ENCODE measurements at places on chromosomes 4 and X. TPM values are rescaled to one million over a fixed set of nuclear protein-coding genes. Genes with fewer than 3 reads are reported as not detected.

DNA sequence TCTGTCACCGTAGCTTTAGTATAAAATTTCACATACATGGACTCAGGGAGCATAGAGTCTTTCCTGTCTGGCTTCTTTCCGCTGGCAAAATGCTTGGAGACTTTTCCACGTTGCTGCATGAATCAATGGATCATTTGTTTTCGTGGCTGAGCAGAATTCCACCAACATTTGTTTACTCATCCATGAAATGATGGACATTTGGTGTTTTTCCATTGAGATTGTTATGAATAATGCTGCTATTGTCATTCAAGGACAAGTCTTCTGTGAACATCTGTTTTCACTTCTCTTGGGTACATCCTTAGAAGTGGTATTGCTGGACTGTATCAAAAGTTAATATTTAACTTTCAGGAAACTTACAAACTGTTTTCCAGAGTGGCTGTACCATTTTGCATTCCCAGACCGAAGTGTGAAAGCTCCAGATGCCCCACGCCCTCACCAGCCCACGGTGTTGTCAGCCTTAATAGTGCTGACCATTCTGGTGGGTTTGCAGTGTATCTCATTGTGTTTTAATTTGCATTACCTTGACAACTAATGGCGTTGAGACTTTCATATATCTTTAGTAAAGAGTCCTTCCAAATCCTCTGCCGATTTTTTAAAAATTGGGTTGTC is 5.8 kb upstream of the TMEM271 start:
- H3K4me3 ChIP-seq, result no peak overlapping the region
- no peak overlapping the region for H3K27ac ChIP-seq
- H3K27me3 ChIP-seq, result peaks cover 30% of the 10 kb centered on the region

- H3K27ac ChIP-seq, result no peak overlapping the region
- no peaks in the 10 kb centered on the region for H3K4me1 ChIP-seq
- H3K36me3 ChIP-seq, result no peaks in the 10 kb centered on the region
- H3K4me3 ChIP-seq, result no peak overlapping the region
Measured at GRCh38 chr4:27467351-27467750, 606.7 kb downstream of the STIM2 start.

DNA sequence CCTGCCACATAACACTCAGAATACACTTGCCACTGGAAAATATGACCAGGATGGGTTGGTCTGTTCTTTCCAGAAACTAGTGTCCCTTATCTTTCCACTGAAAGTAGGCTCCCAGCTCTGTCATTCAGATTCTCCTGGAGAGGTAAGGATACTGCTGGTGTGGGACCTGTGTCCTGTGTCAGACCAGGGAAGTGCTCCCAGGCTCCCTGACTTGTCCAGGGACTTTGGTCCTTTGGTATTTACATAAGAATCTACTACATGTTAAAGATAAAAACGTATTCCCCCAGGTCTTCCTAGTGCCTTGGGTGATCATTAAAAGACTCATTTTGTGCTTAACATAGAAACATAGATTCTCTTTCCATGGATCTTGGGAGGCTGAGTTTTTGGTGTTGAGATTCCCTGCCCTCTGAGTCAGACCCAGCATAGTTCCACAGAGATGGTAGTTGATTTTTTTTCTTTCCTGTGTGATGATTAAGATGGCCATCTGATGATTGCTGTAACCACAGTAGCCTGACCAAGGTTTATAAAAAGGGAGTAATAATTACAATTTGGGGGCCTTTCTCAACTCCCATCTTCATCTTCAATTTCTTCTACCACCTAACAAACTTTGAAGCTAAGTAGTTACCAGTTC is 159.8 kb upstream of the JADE1 start:
- no peaks in the 10 kb centered on the region for H3K36me3 ChIP-seq
- no peak overlapping the region for H3K4me3 ChIP-seq
- DNase-seq, result peak; percentile 61

GRCh38 chrX:22247169-22247568 is 25.5 kb upstream of the CBLL2 start:
- H3K4me3 ChIP-seq, result no peak overlapping the region
- H3K27ac ChIP-seq, result peak overlapping the region; percentile 53
- DNase-seq, result peak; percentile 50
- H3K36me3 ChIP-seq, result no peaks in the 10 kb centered on the region
- no peaks in the 10 kb centered on the region for H3K27me3 ChIP-seq

DNA sequence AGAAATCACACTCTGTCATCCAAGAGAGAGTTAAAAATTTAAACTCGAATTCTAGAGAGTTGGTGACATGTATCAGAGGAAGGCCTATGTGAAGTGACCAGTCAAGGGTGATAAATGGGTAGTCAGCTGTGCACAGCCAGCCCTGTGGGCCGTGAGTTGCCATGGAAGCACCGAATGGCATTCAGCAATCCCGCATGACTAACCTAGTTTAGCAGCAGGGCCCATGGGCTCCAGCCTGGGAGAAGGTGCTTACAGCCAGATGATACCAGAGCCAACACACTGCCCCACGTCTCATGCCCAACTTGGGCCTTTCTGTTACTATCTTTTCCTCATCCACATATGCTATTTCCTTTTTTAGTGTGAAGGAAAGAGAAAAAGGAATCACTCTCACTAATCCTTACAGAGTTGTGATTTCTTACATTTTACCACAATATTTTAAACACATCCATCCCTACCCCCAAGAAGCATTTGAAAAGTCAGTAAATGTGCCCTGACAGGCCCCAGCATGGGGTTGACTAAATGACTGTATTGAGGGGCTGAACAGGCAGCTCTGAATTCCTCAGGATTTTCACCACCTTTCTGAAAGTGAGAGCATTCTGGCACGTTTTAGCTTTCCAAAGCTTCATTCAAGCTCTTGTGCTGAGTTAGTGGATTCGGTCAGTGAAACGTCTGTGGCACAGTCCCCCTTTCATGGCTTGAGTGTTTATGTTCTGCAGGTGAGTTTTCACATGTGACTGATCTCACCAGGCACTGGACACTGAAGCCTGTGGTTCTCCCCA is 104.2 kb downstream of the AFF1 start:
- peak; percentile 94 for DNase-seq
- H3K27ac ChIP-seq, result peak overlapping the region; percentile 65
- H3K4me1 ChIP-seq, result peaks cover 30% of the 10 kb centered on the region
- H3K36me3 ChIP-seq, result no peaks in the 10 kb centered on the region
- no peaks in the 10 kb centered on the region for H3K27me3 ChIP-seq

DNA sequence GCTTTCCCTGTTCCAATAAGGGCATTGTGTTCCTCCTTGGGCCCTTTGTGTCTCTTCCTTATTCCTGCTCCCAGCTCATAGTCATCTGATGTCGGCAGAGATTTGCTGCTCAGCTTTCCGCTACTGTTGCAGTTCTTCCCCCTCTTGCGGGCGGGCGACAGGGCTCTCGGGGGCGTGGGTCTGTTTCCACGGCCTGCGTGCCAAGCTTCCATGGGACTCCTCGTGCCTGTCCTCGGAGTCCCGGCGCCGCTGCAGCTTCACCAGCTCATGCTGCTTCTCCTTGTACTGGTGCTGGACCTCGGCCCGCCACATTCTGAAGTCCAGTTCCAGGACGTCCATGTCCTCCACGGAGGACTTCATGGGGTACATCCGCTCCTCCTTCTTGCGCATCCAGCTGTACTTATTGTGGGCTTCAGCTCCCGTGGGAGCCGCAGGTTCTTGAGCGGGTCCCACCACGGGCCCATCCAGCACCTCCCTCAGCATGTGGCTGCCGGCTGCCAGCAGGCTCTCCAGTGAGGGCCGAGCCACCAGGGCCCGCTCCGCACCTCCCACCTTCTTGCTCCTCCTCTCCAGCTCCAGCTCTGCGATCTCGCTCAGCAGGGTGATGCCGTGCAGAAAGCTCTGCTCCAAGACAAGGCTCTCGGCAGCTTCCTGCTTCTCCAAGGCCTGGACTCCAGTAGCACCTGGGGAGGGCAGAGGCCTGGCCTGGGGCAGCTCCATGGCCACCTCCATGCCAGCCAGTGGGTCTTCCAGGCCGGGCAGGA is 74.1 kb upstream of the UCP1 start:
- no peaks in the 10 kb centered on the region for H3K4me1 ChIP-seq
- no peak overlapping the region for H3K27ac ChIP-seq
- no peaks in the 10 kb centered on the region for H3K27me3 ChIP-seq
- H3K36me3 ChIP-seq, result peaks cover 3% of the 10 kb centered on the region

- DNase-seq, result no peak
- no peaks in the 10 kb centered on the region for H3K36me3 ChIP-seq
- H3K4me1 ChIP-seq, result no peaks in the 10 kb centered on the region
- H3K27ac ChIP-seq, result no peak overlapping the region
Measured at GRCh38 chr4:61293707-61294400, 93.7 kb downstream of the ADGRL3 start.

- H3K27me3 ChIP-seq, result no peaks in the 10 kb centered on the region
- no peaks in the 10 kb centered on the region for H3K4me1 ChIP-seq
- H3K36me3 ChIP-seq, result no peaks in the 10 kb centered on the region
- DNase-seq, result no peak
Measured at GRCh38 chrX:8741981-8742380, 10.0 kb upstream of the ANOS1 start.

GRCh38 chr4:108527723-108528122 is 92.7 kb upstream of the RPL34 start:
- no peaks in the 10 kb centered on the region for H3K4me1 ChIP-seq
- H3K27me3 ChIP-seq, result no peaks in the 10 kb centered on the region
- no peaks in the 10 kb centered on the region for H3K36me3 ChIP-seq
- DNase-seq, result no peak

DNA sequence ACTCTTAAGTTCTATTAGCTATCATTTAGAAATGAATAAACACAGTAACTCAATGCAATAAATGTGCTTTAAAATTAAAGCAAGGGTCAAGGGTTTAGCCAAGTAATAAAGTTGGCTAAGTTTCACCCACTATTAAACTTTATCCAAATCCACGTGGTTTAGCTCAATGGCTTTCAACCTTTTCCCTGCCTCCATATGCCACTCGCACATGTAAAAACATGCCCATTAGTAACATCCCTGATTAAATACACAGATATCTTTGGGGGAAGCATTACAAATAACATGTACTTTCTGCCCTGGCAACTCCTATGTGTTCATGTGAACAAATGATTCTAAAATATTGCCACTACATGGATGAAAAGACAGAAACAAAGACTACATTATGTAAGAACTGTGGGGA is 130.8 kb downstream of the ZAR1 start:
- no peaks in the 10 kb centered on the region for H3K27me3 ChIP-seq
- peaks cover 12% of the 10 kb centered on the region for H3K36me3 ChIP-seq
- no peaks in the 10 kb centered on the region for H3K4me1 ChIP-seq
- no peak for DNase-seq

GRCh38 chr4:88674979-88675378 is 22.6 kb downstream of the NAP1L5 start:
- no peaks in the 10 kb centered on the region for H3K36me3 ChIP-seq
- peak; percentile 58 for DNase-seq
- H3K4me1 ChIP-seq, result peaks cover 5% of the 10 kb centered on the region
- no peak overlapping the region for H3K4me3 ChIP-seq
- H3K27me3 ChIP-seq, result no peaks in the 10 kb centered on the region
- H3K27ac ChIP-seq, result peak overlapping the region; percentile 44

- H3K4me3 ChIP-seq, result no peak overlapping the region
- H3K4me1 ChIP-seq, result no peaks in the 10 kb centered on the region
- no peaks in the 10 kb centered on the region for H3K36me3 ChIP-seq
- peak; percentile 35 for DNase-seq
Measured at GRCh38 chr4:100843910-100844309, 326.1 kb upstream of the EMCN start.

- no peaks in the 10 kb centered on the region for H3K27me3 ChIP-seq
- H3K27ac ChIP-seq, result no peak overlapping the region
- no peak overlapping the region for H3K4me3 ChIP-seq
- no peak for DNase-seq
- no peaks in the 10 kb centered on the region for H3K36me3 ChIP-seq
Measured at GRCh38 chr4:78591404-78591803, 39.8 kb downstream of the ANXA3 start.

DNA sequence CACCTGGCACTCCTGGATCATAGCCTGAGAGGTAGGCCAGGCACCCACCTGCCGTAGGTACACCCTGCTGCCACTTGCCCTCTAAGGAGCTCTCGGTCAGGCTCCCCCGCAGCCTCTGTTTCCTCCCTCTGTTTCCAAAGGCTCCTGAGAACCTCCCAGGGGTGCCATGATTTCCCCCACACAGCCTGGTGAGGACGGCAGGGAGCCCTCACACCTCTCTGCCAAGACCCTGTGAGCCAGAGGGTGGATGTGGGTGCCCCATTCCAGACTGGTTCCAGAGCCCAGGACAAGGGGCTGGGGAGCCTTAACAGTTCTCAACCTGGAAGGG is 1.6 kb upstream of the ABLIM2 start:
- H3K27ac ChIP-seq, result no peak overlapping the region
- no peaks in the 10 kb centered on the region for H3K36me3 ChIP-seq
- H3K4me3 ChIP-seq, result no peak overlapping the region
- H3K4me1 ChIP-seq, result peaks cover 4% of the 10 kb centered on the region
- H3K27me3 ChIP-seq, result peaks cover 23% of the 10 kb centered on the region

GRCh38 chrX:49754233-49754857 is 58.6 kb upstream of the PAGE1 start:
- peak; percentile 0 for DNase-seq
- H3K4me1 ChIP-seq, result no peaks in the 10 kb centered on the region
- no peak overlapping the region for H3K27ac ChIP-seq
- H3K27me3 ChIP-seq, result no peaks in the 10 kb centered on the region
- H3K36me3 ChIP-seq, result no peaks in the 10 kb centered on the region

DNA sequence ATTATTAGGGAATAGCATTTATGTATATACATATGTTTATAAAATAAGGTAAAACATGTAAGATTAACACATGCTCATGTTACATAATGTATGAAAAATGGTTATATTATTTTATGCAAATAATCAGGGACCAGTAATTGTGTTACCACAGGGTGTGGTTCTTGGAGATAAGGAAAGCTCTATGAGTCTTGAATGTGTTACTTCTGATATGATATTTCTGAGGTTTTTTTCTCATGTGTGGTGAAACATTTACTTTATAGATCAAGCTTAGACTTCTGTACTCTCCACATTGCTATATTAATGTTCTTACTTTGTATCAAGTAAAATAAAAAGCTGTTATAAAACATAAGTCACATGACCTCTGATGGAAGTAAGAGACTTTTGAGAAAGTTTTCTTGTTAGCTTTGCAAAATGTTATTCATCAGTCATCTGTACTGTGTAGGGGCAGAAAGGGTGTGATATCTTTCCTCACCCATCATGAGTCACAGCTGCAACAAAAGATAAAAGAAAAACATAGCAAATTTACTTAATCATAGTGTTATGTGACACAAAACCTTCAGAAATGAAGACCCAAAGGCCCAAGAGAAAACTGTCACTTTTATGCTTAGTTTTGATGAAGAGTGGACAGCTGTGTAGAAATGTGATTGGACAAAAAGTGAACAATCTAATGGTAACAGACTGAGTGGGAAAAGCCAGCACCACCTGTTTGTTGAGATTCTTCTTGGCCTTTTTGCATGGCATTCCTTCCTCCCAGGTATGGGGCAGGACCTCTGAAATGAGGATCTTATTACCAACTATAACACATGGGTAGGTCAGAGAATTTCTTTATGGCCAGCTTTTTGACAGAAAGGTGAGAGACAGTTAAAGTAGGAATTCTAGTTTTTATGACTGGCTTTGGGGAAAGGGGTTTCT is 632.3 kb downstream of the PDHA2 start:
- no peaks in the 10 kb centered on the region for H3K36me3 ChIP-seq
- no peak for DNase-seq
- H3K27me3 ChIP-seq, result no peaks in the 10 kb centered on the region
- H3K4me3 ChIP-seq, result no peak overlapping the region
- no peaks in the 10 kb centered on the region for H3K4me1 ChIP-seq

ARMCX1 gene
- 17.9 TPM for total RNA-seq

MAGEB10 gene
- total RNA-seq, result not detected

PRPS1 gene
- total RNA-seq, result 161 TPM

USP26 gene
- total RNA-seq, result not detected

CTPS2 gene
- 11.4 TPM for total RNA-seq

AFM gene
- total RNA-seq, result not detected

HNRNPD gene
- 162 TPM for total RNA-seq

F8A1 gene
- total RNA-seq, result 25.6 TPM

SHROOM2 gene
- total RNA-seq, result 15.9 TPM

STS gene
- 4.6 TPM for total RNA-seq

FAM9C gene
- total RNA-seq, result not detected
